Fibroblast of villous mesenchyme (primary cell): ENCODE measurements at places on chromosomes 13 and 19. TPM values are rescaled to one million over a fixed set of nuclear protein-coding genes. Genes with fewer than 3 reads are reported as not detected.

DNA sequence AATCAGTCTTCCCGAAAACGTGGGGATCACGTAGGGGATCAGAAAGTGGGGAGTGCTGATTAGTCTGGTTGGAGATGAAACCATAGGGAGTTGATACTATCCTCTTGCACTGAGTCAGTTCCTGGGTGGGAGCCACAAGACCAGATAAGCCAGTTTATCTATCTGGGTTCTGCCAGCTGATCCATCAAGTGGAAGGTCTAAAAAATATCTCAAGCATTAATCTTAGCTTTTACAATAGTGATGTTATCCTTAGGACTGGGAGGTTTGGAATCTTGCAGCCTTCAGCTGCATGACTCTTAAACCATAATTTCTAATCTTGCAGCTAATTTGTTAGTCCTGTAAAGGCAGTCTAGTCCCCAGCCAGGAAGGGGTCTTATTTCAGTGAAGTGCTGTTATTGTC, 2474.2 kb downstream of the PCDH9 start:
- DNase-seq: no peak

DNA sequence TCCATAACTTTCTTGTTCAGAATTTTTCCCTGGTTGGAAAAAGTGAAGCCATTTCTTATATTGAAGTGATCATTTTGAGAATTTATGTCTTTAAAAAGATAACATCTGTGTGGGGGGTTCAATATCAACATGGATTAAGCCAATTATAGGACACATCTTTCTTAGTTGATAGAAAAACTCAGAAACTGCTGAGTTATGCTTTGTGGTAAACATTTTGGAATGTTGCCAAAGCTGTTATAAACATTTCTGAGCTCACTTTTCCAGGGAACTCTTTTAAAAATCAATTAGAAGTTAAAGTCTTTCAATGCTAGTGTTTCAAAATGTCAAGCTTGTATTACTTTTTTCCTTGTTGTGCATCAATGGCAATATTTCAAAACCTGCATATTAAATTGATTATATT, 248.8 kb downstream of the DACH1 start:
- peak; percentile 64 for DNase-seq

- no peak for DNase-seq
These were observed 5.1 kb downstream of the CRX start for GRCh38 chr19:47826800-47827199.

- no peak for DNase-seq
These were observed 37.3 kb upstream of the SIN3B start for GRCh38 chr19:16791942-16792341.

DNA sequence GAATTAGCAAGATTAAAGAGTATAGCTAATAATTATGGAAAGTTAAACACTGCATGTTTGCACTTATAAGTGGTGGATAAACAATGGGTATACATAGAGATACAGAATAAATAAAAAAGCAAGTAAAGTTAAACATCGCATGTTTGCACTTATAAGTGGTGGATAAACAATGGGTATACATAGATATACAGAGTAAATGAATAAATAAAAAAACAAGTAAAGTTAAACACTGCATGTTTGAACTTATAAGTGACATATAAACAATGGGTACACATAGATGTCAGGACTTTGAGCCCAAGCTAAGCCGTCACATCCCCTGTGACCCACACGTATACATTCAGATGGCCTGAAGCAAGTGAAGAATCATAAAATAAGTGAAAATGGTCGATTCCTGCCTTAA, 1533.3 kb upstream of the SPRY2 start:
- DNase-seq: no peak

FGF22 gene
- total RNA-seq: not detected in 2 replicates

IL27RA gene
- total RNA-seq: 2.9 and 3.9 TPM in 2 replicates
